Hippocampal formation (tissue), 2 donors: ENCODE measurements at places on chromosomes 3 and 15.

DNA sequence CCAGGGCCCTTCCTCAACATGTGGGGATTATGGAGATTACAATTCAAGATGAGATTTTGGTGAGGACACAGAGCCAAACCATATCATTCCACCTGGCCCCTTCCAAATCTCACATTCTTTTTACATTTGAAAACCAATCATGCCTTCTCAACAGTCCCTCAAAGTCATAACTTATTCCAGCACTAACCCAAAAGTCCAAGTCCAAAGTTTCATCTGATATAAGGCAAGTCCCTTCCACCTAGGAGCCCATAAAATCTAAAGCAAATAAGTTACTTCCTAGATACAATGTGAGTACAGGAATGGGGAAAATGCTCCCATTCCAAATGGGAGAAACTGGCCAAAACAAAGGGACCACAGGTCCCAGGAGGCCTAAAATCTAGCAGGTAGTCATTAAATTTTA, 309.5 kb upstream of the SLITRK3 start:
- DNase-seq, result no peak

GRCh38 chr3:38516669-38517068, 20.5 kb downstream of the EXOG start:
- no peak for DNase-seq

DNA sequence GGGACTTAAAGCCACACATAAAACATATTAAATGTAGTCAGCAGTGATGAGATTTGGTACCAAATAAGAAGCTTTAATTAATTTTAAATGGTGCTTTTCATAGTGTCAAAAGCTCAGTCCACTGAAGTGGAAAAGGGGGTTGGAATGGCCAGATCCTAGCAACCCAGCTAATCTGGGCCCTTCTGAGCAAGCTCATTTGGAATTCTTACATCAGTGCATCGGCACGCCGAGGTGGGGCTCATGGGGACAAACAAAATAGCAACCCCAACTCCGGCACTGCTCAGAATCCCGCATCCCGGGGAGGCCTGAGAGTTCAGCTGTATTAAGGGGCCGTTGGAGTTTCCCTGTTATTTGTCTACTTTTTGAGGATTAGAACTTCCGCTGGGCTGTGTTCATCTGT, 526.4 kb downstream of the SOX2 start:
- peak; percentile 49 for DNase-seq

DNA sequence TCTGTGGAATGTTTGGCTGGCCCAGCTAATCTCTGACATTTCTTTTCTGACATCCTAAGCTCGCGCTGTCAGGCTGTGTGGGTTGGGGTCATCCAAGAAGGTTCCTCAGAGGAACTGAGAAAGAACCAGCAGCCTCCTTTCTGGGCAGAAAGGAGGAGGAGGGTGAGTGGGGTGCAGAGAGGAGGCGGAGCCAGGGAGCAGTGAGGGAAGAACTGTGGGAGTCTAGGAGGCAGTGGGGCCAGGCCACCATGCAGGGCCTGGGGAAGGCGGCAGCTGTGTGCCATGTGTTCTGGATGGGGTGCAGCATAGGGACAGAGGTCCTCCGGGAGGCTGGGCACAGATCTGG, 5.3 kb downstream of the SEMA7A start:
- peak; percentile 23 for DNase-seq

GRCh38 chr3:42935472-42935871, 29.5 kb downstream of the ZNF662 start:
- DNase-seq, result no peak

- no peak for DNase-seq
Measured at GRCh38 chr3:198113206-198114053, 153.4 kb downstream of the LMLN start.

DNA sequence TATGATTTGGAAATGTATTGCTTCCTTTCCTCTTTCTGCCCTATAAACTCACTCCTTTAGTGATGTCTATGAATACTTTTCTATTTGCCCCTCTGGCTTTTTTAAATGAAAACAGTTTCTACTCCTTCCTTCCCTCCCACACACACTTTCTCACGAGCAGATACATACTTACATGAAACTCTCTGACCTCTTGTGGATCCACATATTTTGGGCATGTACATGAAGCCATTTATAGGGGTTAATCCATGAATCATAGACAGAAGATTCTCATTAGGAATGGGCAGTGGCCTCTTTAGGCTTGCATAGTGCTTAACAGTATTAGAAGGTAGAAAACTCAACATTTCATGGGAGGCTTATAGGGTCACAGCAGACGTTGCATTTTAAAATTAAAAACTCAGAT, 24.8 kb downstream of the ANAPC13 start:
- no peak for DNase-seq

- no peak for DNase-seq
Measured at GRCh38 chr3:4729061-4729973, 236.2 kb downstream of the ITPR1 start.

- DNase-seq, result no peak
Measured at GRCh38 chr3:127299276-127299675, 11.4 kb upstream of the PRR20G start.

GRCh38 chr15:101320501-101321052, 25.5 kb upstream of the SNRPA1 start:
- DNase-seq, result no peak

- DNase-seq, result no peak
Measured at GRCh38 chr15:101646672-101647071, 5.5 kb downstream of the TM2D3 start.

- DNase-seq, result no peak
Measured at GRCh38 chr3:120272286-120272685, 12.7 kb downstream of the GPR156 start.

DNA sequence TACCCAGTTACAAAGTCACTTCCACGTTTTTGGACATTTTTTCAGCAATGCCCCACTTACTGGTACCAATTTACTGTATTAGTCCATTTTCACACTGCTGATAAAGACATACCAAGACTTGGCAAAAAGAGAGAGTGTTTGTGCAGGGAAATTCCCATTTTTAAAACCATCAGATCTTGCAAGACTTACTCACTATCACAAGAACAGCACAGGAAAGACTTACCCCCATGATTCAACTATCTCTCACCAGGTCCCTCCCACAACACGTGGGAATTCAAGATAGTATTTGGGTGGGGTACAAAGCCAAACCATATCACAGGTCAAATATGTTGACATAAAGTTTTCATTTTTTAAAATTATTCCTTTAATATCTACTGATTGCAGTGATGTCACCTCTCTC, 16.2 kb upstream of the ABI3BP start:
- DNase-seq, result no peak

DNA sequence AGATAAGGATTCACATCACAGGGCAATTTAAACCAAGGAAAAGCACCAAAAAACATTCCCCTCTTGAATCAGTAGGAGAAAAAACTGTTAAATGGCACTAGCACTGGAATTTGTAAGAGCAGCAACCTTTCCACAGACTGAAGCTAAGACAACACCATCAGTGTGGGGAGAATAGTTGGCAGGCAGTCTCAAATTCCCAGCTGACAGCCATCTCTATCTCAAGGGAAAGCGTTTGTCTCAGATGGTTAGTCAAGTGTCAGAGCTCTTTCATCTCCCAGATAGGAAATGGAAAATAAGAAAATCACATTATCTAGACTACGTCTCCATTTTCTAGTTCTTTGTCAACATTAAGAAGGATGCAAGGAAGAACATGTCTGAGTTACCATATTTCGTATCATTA, 228.7 kb downstream of the WDR72 start:
- no peak for DNase-seq

GRCh38 chr3:23421811-23422516, 218.8 kb downstream of the UBE2E2 start:
- DNase-seq, result no peak

- no peak for DNase-seq
Measured at GRCh38 chr3:14725013-14725412, 50.1 kb downstream of the C3orf20 start.

DNA sequence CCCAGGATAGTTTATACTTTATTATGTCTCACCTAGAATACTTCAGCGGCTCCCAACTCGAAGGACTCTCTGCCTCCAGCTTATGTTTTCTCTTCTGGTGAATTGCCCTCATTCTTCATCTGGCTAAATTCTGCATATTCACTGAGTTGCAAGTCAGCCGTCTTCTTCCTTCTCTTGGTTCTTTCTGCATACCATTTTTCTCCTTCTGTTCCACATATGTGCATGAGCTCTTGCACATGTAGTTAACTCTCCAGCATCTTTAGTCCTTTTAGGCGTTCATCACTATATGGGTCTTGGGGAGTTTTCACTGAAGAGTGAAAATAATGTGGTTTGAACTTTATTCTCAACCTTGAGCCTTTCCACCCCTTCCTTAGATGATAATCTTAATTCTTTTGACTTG, 70.1 kb downstream of the AP4E1 start:
- no peak for DNase-seq

- no peak for DNase-seq
Measured at GRCh38 chr3:15794842-15795650, 2.7 kb downstream of the ANKRD28 start.

DNA sequence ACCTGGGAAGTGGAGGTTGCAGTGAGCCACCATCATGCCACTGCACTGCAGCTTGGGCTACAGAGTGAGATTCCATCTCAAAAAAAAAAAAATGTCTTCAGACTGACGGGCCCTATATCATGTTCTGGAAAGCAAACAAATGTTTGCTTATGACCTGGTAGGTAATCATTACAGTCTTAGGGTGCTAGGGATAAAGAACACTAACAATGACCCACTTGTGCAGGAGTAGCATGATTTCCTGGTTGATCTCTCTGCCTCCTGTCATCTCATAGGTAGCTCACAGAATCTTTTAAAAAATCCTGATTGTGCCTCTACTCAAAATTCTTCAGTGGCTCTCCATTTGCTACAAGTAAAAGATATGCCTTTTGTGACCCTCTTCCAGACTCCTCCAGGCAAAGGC, 74.5 kb upstream of the TSPAN3 start:
- no peak for DNase-seq

- DNase-seq, result no peak
Measured at GRCh38 chr3:83224101-83224868, 1462.8 kb upstream of the GBE1 start.

- no peak for DNase-seq
Measured at GRCh38 chr3:177515786-177516157, 318.5 kb upstream of the TBL1XR1 start.

DNA sequence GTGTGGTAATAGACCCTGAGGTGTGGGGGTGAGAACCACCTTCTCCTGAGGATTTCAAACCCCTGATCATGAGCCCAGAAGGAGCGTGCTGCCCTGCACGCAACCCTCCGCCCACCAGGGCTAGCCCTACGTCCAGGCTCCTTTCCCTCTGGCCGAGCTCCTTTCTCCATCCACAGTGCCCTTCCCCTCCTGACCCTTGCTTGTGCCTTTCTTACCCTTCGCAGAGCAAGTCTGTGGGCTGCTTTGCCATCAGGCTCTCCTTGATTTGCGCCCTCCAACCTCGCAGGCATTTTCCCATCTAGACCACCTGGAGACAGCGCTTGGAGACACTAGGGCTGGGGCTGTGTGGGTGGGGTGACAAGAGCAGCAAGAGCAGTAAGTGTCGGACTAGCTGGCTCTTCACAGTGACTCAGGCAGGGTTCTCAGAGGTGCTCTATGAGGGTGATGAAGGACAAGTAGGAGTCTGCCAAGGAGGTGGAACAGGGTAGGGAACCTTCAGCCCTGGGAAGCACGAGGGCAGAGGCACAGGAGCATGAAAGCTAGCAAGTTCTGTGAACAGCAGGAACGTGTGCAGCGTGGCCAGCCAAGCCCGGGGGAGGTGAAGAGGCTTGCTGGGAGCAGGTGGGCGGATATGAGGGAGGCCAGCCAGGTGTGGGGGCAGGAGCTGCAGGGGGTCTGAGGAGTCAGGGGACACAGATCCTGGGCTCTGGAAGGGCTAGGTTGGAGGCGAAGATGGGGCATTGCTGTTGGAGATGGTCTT, 2.5 kb upstream of the SLC38A3 start:
- no peak for DNase-seq

- DNase-seq, result no peak
Measured at GRCh38 chr3:170021083-170021482, 16.7 kb upstream of the GPR160 start.

DNA sequence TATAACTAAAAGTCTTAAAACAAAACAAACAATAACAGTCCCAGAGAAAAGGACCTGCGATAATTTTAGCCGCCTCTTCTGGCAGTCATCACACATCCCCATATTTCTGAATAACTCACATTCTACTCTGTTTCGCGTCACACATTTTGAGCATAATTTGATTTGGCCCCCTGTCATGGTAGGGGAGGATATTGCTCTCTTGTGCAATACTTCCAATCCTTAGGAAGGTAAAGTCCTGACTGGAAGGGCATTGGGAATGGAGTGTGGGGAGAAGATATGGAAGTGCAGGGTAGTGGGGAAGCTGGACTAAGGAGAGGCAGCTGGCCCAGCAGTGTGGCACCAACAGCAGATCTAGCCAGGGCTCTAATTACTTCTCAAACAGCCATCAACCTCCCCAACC, 11.3 kb upstream of the FSIP1 start:
- no peak for DNase-seq

- DNase-seq, result no peak
Measured at GRCh38 chr3:142963516-142964448, at the start of gene PAQR9. Gene PAQR9 (minus strand): TSS chr3:142963674. CDS start chr3:142963336, 338 bp downstream.

GRCh38 chr15:87228460-87228859, 1028.1 kb downstream of the NTRK3 start:
- no peak for DNase-seq

DNA sequence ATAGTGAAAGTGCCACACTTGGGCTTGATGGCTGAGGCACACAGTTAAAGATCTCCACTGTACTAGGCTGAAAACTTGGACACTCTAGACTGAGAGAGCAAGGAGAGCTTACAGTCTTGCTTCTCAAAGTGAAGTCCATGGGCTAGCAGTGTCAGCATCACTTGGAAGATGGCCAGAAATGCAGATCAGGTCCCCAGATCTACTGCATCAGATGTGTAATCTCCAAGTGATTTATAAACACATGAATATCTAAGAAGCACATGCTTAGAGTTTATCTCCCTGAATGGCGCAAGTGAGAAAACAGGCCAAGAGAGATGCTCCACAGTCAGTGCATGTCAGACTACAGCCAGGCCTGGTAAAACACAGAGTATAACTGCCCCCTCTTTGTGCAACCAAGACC, 308.6 kb downstream of the CLSTN2 start:
- DNase-seq, result no peak
